ENCODE measurements at places on chromosomes 5 and 9. TPM values are rescaled to one million over a fixed set of nuclear protein-coding genes. Genes with fewer than 3 reads are reported as not detected.

DNA sequence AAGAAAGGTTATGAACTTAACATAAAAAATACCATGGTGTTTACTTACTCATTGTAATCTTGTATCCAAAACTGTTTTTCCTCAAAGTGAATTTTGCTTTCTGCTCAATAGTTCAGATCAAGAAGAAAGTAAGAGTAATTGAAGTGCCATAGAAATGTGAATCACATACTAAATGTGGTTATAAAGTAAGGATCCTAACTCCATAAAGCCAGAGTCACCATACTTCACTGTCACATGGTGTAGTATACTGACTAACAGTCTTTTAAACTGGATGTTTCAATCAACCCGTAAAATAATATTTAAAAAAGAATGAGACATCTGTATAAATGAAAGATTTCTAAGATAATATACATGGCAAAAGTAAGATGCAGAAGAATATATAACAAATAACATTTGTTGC lies 72.1 kb downstream of the NIPBL start:
- no peak for DNase-seq

DNA sequence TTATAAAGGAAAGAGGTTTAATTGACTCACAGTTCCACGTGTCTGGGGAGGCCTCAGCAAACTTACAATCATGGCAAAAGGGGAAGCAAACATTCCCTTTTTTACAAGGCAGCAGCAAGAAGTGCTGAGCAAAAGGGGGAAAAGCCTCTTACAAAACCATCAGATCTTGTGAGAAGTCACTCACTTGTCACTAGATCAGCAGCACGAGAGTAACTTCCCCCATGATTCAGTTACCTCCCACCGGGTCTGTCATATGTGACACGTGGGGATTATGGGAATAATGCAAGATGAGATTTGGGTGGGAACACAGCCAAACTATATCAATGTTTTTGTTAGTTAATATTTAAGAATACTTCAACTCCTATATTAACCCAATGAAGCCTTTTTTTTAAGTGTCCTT lies 275.2 kb upstream of the CDH9 start:
- DNase-seq: no peak

DNA sequence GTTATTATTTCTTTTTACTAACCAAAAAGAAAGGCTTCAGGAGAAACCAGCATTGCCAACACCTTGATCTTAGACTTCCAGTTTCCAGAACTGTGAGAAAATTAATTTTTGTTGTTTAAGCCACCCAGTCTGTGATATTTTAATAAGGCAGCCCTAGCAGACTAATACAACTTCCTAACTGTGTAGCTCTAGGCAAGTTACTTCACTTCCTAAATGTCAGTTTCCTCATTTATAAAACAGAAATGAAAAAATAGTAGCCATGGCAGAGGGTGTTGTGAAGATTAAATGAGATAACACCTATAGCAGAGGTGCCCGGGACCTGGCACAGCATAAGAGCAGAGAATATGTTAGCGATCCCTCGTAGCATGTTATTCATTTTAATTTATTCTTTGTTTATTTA lies 66.6 kb upstream of the HAND1 start:
- no peak for DNase-seq

DNA sequence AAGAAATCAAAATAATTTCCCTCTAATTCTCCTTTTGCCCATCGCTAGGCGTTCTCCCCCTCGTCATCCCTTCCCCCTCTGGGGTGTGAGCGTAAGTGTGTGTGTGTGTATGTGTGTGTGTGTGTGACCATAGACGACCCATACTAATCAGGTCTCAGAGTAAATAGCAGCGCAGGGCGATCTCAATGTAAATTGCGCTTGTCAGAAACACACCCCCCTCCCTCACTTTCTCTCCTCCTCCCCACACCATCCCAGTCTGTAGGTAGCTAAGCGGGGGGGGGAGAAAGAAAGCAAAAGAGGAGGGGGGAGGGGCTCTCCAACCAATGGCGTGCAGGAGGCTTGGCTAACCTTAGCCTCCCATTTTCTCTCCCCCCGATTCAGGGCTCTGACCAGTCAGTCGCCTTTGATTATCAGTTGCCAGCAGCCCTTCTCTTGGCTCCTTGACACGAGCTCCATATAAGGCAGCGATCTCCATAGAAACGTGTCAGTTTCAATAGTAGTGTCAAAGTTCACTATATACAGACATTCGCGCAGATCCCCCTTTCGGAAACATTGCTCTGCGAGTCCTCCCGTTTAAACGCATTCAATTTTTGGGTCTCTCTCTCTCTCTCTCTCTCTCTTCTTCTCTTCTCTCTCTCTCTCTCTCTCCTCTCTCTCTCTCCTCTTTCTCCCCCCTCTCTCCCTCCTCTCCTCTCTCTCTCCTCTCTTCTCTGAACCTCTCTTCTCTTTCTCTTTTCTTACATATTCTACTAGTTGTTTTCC lies at the start of gene NR2F1:
Gene NR2F1 (plus strand): TSS at position 546 of the 762 bp plus-strand sequence. CDS start 1,802 bp downstream, outside the sequence.
- peak; percentile 91 for DNase-seq

DNA sequence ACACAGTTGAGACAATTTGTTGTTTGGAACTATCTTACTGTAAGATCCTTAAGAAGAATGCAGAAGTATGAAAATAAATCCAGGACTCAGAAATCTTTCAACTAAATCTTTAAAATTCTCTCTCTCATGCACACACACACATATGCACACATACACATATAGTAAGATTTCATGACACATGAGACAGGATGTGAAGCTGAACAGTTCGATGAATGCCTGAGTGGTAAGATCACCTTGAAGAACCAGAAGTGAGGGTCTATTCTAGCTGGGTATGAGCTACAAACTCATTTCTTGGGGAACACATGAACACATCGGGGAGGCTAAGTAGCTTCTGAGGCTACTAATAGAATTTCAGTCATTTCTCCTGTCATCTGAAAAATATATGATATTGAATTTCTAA lies 153.6 kb downstream of the TMC1 start:
- no peak for DNase-seq

DNA sequence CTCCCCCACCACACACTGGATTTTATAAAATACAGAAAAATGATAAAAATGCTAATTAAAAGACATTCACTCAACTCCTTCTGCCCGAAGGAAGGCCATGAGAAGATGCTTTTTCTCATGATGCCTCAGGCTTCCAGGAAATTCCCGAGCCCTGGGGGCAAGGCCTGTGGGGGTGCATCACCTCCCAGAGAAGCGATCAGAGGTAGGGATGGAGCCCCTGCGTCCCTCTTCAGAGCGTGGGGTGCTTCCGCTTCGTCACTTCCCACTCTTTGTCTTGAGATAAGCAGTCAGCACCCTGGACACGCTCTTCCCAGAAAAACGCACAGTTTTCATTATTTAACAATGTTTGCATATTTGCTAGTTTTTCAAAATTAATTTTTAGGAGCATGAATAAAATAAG lies 33.3 kb upstream of the SH3PXD2B start:
- no peak for DNase-seq

DNA sequence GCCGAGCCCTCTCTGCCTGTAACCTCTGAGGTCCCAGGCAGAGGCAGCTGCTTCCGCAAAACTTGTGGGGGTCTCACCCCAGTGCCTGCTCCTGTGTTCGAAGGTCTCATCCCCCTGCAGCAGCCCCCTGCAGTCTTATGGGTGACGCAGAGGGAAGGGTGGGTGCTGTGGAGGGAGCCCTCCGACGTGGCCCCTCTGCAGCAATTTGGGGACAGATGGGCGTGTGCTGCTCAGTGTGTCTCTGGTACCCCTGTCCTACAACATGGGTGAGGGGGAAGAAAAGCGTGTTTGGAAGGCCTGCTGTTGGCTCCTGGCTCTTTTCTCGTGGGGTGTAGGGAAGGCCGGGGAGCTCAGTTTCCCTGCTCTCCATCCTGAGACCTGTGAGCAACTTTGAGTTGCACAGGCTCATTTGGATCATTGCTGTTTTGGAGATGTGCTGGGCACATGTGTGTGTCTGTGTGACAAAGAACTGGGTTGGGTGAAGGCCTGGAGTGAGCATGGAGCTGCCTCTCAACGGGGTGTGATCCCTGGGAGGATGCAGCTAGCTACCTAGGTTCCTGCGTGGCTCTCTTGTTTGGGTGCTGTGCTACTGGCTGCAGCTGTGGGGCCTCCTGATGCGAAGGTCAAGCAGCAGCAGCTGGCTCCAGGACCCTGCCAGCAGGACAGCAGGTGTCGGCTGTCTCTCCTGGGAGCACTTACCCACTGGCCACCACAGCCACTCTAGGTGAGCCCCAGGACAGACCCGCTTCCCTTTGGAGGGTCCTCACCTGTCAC lies 179.6 kb upstream of the PITX1 start:
- no peak for DNase-seq

GRCh38 chr9:42388146-42388690 lies 204.8 kb downstream of the SPATA31A6 start:
- no peak for DNase-seq

- no peak for DNase-seq
Measured at GRCh38 chr9:31839273-31839672, 545.2 kb upstream of the ACO1 start.

DNA sequence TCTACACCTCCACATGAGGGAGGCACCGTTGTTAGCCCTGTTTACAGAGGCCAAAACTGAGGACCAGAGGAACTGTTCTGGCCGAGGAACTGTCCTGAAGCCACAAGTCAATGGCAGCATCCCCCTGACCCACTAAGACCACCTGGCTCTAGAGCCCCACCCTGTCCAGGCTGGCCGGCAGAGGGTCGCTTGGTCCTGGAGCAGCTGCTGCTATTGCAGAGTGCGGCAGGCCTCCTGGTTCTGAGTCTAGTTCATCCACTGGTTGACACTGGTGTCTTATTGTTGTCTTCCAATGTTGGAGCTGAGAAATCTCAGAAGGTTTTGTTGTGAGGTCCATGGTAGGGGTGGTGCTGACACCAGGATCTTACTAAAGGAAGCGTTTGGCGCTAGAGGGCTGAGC lies 26.6 kb upstream of the ANGPTL2 start:
- no peak for DNase-seq

GRCh38 chr5:31626604-31627234 lies 12.2 kb upstream of the PDZD2 start:
- DNase-seq: no peak

GRCh38 chr5:143229896-143230675 lies 173.4 kb downstream of the NR3C1 start:
- no peak for DNase-seq

- no peak for DNase-seq
Measured at GRCh38 chr5:159775890-159776289, 140.4 kb upstream of the ADRA1B start.

DNA sequence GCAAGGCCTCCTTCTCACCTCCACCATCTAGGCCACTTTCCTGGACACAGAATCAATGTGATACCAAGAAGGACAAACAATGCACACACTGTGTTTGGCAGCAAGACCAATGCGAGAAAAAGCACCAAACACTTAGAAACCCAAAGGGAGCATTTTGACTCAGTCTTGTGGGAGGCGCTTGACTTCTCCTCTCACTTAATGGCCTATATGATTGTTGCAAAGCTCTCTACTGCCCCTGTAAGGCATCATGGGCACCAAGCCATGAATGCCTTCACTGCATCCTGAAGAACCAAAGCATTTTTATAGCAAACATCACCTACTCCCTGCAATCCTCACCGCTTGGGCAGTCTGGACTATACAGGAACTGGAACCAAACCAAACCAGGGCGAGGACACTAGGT lies 57.5 kb downstream of the CDH6 start:
- DNase-seq: no peak

GRCh38 chr9:32928912-32929311 lies 72.5 kb downstream of the APTX start:
- DNase-seq: no peak

- no peak for DNase-seq
Measured at GRCh38 chr5:76794871-76795270, 24.0 kb upstream of the F2RL1 start.

DNA sequence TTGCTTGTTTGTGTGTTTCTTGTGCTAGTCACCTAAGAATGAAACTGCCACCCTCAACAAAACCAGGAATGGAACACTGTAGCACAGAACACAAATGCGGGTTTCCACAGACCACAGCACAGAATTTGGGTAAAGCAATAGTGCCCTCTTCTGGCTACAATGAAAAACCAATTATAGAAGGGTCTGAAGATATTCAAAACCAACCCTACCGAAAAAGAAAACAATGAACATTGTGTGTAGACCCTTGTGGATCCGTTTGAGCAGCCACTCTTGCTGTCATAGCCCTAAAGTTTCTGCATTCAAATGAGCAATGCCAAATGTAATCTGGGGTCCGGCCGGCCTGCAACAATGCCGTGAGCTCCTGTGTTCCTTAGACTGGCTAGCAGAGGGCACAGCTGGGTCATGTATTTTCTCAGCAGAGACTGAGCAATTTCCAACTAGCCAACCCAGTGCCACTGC lies 8.3 kb upstream of the ENC1 start:
- no peak for DNase-seq

GRCh38 chr5:143349177-143349576 lies 54.3 kb downstream of the NR3C1 start:
- DNase-seq: no peak

DNA sequence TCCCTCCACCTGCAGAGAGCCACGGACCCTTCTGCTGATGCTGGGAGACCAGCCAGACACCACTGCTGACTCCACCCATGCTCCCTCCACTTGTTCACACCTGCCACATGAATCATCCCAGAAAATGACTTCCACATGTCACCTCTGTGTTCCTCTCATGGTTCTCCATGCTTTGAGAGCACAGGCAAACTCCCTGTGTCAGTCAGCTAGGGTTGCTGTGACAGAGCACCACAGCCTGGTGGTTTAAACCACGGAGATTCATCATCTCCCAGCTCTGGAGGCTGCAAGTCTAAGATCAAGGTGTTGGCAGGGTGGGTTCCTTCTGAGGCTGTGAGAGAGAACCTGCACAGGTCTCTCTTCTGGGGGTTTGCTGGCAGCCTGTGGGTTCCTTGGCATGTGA lies 381.4 kb downstream of the GADD45G start:
- no peak for DNase-seq

DNA sequence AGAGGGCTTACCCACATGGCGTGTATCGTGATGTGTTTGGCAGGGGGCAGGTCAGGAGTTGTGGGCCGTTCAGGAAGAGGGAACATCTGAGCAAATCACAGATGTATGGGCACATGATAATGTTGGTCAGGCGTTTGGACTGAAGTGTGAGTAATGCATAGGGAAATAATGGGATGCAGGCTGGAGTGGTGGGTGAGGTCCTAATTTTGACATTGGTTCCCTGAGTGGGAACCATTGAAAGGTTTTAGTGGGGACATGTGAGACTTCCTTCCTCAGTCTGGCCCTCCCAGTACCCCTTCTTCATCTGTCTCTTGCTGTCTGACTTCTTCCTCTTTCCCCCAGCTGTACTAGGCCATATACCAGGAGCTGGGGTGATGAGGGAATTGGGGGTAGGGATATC lies 7.6 kb downstream of the OTULIN start:
- no peak for DNase-seq

The NR4A3 gene
- total RNA-seq: 5.7 TPM

The TCF7 gene
- 2.5 TPM for total RNA-seq

The ACTBL2 gene
- total RNA-seq: not detected

The RIC1 gene
- 44.1 TPM for total RNA-seq

The KCNV2 gene
- not detected for total RNA-seq

The ERAP2 gene
- 13.9 TPM for total RNA-seq

The FASTKD3 gene
- 8.4 TPM for total RNA-seq

The LHX2 gene
- not detected for total RNA-seq

The CTXN3 gene
- total RNA-seq: not detected

The PCDHGA9 gene
- 8.4 TPM for total RNA-seq

The GLRA1 gene
- total RNA-seq: not detected

The OBP2B gene
- not detected for total RNA-seq
